ENCODE measurements at places on chromosomes 6 and 20.

DNA sequence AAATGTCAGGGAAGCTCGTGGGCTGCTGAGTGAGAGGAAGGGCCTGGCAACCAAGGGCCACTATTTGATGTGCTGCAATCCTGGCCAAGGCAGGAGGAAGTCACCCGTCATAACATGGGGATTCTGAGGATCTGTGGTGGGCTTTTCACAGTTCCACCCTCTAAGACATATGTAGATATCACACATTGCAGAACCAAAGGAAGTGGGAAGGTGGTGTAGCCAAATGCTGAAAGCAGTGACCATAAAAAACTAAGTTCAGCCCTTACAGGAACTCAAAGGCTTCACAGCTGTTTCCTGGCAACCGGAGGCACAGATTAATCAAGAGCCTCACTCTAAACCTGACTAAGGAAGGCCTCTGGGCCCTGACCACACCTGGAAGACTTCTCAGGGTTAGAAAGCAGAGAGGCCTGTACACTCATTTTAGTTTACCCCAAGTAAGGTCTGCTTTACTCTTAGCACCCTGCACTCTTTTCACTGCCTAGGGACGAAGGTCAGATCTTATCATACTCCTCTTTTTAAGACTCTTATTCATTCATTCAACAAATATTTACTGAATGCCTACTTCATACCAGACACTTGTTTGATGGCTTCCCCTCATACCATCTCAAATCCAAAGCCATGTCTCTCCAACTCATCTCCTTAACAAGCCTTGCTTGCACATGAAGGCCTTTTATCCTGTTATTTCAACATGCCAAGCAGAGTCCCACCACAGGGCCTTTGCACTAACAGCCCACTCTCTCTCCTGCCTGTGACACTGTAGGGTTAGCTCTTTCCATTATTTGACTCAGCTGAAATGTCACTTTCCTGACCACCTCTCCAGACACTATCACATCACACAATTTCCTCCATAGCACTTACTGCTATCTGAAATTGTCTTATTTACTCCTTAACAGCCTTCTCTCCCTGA, 2.6 kb downstream of the UBE2V1 start:
- DNase-seq, result no peak

- DNase-seq, result no peak
Measured at GRCh38 chr20:2900845-2901592, 27.7 kb downstream of the PTPRA start.

DNA sequence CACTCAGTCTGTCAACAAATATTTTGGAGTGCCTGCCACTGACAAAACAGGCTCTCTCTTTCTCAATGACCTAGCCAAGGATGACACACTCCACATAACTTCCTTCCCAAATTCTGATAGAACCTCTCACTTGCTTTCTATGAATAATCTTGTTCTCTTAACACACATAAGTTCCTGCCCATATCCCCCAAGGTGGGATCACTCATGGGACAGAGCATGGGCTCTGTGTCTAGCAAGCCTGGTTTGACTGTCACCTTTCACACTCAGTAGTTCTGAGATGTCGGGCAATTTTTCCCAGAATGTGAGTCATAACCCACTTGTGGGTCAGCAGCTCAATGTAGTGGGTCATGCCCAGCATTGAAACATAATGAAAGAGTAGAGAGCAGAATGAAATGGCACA, 78.1 kb downstream of the LRFN2 start:
- DNase-seq, result no peak

DNA sequence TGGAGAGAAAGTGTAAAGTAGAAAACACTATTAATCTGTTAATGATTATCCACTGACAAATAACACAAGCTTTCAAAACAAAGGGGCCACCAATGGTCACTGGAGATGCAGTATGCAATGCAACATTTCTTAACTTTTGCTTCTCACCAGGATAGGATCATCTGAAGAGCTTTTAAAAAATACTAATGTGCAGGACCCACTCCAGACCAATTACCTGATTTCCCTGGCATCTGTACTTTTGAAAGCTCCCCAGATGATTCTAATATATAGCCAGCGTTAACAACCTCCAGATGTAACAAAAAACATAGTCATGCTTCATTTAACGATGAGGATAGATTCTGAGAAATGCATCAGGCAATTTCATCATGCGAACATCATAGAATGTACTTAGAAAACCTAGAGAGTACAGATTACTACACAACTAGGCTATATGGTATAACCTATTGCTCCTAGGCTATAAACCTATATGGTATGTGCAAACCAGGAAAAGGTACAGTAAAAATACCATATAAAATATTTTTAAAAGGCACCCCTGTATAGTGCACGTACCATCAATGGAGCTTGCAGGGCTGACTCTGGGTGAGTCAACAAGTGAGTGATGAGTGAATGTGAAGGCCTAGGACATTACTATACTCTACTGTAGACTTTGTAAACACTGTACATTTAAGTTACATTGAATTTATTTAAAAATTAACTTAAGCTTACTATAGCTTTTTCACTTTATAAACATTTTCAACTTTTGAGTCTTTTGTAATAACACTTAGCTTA, 69.2 kb downstream of the ATG5 start:
- no peak for DNase-seq

DNA sequence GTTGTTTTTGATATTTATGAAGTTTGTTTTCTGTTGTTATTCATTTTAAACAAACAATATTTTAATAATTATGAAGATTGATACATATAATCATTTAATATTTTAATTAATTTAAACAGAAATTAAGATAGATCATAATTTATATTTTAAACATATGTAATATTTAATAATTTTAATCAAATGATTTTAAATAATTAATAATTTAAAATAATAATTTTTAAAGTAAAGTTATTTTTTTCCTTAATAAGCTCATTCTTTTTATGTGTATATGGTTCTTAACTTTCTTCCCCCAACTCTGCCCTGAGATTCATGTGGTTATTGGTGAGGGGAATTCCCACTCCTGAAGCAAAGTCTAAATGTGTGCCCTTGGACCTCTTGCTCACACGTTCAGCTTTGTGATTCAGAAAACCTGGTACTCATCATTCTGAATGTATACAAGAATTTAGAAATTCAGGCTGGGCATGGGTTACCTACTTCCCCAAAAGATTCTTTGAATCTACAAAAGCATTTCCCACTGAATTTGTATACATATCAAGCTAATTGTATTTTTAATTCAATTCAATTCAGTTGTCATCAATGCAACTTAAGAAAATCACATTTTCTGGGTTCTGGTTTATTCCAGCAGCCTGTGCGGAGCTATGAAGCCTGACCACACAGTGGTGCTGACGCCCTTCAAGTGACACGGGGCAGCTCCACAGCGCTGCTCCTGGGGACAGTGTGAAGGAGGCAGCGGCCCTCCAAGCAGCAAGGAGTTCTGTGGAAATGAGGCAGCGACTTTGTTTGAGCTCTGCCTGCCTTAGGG, 168.9 kb upstream of the UST start:
- peak; percentile 46 for DNase-seq

DNA sequence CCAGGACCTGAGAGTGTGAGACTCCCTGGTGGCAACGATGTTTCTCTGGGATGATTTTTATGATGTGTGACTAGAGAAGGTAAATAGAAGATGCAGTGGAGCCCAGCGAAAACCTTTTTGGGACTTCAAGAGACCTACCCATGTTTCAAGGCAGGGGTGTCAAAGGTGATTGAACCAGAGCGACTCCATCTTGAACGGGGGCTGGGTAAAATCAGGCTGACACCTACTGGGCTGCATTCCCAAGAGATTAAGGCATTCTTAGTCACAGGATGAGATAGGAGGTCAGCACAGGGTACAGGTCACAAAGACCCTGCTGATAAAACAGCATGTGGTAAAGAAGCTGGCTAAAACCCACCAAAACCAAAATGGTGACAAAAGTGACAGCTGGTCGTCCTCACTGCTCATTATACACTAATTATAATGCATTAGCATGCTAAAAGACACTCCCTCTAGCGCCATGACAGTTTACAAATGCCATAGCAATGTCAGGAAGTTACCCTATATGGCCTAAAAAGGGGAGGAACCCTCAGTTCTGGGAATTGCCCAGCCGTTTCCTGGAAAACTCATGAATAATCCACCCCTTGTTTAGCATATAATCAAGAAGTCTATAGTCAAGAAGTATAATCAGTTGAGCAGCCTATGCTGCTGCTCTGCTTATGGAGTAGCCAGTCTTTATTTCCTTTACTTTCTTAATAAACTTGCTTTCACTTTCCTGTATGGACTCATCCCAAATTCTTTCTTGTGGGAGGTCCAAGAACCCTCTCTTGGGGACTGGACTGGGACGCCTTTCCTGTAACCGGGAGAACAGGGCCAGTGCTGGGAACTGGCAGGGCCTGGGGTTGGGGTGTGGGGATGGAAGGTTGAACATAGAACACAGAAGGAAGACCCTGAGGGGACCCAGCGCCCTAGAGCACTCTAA, 526.4 kb downstream of the QKI start:
- DNase-seq, result no peak

DNA sequence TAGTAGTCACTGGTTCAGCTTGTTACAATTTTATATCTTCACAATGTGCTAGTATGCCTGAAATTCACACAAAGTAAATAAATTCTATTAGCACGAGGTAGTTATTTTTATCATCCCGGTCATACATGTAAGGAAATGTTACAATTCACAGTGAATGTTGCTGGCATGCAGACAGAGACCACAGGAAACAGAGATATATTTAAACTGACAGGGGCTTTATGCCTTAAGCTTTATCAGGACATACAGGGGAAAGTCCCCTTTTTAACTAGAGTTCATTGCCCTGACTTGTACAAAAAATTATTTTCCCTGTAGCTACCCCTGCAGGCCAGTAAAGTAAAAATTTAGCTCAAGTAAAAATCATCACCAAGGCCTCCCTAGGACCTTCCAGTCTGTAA, 712.0 kb upstream of the NRSN1 start:
- DNase-seq, result peak; percentile 42

DNA sequence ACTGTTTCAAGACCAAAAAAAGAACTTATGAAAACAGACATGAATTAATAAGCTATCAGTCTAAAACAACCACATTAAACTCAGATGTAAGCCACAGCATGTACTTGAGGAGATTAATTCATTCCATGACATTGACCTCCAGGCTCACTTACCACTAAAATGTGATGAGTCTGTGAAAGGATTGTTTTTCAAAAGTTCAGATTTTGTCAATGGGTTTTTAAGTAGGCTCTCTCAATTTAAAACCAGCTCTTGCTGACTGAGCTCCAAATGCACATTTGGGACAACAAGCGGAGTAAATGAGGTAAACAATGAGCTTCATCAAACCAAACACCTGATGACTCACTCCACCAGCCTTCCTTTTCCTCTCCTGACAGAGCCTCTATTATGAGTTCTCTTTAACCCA, 197.0 kb downstream of the SIM1 start:
- no peak for DNase-seq

GRCh38 chr6:69914015-69914485, 47.7 kb downstream of the COL19A1 start:
- DNase-seq, result no peak

- no peak for DNase-seq
Measured at GRCh38 chr6:46011188-46012085, 4.2 kb downstream of the CLIC5 start.

DNA sequence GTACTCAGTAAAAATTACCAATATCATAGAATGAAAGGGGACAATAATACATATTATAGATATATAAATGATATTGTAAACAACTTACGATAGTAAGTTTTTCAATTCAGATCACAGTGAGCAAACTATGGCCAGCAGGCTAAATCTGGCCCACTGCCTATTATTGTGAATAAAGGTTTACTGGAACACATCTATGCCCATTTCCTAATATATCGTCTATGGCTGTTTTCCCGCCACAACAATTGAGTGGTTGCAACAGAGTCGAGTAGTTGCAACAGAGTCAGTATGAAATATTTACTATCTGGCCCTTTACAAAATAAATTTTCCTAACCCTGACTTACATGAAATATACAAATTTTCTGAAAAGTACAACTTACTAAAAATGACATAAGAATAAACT, 297.3 kb upstream of the KCNQ5 start:
- DNase-seq, result no peak

GRCh38 chr6:37940074-37940847, 120.7 kb downstream of the ZFAND3 start:
- DNase-seq, result no peak

DNA sequence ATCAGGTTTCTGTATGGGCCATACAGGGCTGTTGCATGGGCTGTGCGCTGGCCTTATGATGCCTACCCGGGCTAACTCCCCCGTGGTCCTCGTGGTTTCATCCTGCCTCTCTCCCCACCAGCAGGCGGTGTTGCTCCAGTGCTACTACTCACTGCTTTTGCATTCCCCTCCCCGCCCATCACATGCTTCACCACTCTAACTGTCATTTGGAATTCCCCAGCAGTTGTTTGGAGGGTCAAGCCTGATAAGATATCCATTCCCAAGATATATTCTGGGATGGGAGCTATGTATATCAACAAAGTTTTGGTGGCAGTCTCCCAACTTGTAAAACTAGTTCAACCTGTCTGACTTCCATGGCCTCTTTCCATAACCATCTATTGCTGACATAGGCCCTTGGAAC, 233.2 kb upstream of the SOX4 start:
- DNase-seq, result no peak

- no peak for DNase-seq
Measured at GRCh38 chr20:54221996-54222890, 14.4 kb downstream of the PFDN4 start.

GRCh38 chr20:15287329-15287728, 949.9 kb upstream of the FLRT3 start:
- no peak for DNase-seq

GRCh38 chr20:17662333-17663039, 19.6 kb downstream of the RRBP1 start:
- no peak for DNase-seq

DNA sequence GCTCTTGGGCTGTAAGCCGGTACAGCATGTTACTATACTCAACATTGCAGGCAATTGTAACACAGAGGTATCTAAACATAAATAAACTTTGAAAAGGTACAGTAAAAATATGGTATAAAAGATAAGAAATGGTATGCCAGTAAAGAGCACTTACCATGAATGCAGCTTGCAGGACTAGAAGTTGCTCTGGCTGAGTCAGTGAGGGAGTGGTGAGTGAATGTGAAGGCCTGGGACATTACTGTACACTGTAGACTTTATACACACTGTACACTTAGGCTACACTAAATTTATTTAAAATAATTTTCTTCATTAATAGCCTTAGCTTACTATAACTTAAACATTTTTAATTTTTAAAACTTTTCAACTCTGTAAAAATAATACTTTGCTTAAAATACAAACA, 37.8 kb upstream of the ANKEF1 start:
- DNase-seq, result peak; percentile 25

- no peak for DNase-seq
Measured at GRCh38 chr20:57076152-57076652, 190.2 kb downstream of the BMP7 start.

DNA sequence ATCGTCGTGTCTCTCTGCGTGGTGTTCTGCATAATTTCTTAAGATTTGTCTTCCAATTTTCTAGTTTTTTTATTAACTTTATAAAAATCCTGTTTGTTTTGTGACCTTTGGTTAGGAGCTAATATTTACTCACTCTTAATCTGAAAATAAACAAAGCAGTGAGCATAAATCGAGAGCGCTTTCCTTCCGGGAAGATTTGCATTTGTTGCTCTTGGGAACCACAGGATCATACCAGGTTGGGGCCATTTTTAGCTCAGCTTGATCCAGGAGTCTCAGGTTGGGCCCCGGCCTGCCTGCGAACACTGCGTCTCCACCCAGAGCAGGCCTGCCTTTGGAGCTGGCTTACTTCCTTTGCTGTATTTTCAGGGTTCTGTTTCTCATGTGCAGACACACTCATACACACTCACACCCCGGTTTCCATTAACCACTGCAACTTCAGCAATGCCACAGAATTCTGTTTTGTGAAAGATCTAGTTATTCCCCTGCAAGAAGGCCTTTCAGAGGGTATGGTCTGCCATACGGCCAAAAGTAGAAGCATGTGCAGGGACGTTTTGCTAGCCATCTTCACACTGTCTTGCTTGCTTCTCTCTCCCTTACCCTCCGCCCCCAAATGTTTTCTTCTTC, 17.3 kb downstream of the BPHL start:
- no peak for DNase-seq

Data from amniotic stem cell (primary cell).